ENCODE measurements at places on chromosomes 11 and 22.

DNA sequence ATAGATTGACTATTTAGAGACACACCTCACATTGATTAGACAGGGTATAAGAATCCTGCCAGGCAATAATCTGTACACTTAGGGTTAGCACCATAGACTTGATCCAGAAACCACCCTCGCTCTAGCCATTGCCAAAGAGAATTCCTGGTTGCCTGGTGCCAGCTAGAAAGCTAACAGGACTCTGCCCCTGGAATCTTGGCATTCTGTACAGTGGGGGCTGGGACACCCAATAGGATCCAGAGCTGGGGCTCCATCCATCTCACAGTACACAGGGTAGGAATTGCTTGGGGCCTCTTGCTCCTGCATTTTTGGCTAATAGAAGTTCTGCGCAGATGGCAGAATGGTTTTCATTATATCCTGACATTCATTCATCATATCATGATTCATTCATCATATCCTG lies 3.0 kb upstream of the APLNR start:
- no peak for DNase-seq

DNA sequence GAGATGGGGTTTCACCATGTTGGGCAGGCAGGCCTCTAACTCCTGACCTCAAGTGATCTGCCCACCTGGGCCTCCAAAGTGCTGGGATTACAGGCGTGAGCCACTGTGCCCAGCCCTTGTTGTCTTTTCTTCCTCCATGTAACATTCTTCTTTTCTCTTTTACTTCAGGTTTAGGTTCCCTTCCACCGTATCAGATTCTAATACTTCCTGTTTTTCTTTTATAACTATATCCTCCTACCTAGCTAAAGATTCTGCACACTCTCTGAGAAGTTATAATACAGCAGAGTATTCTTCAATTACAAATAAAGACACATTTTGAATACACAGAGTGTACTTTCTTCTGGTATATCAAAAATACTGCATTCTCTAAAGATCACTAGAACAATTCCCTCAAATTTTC lies 33.2 kb upstream of the GAB2 start:
- DNase-seq = no peak

DNA sequence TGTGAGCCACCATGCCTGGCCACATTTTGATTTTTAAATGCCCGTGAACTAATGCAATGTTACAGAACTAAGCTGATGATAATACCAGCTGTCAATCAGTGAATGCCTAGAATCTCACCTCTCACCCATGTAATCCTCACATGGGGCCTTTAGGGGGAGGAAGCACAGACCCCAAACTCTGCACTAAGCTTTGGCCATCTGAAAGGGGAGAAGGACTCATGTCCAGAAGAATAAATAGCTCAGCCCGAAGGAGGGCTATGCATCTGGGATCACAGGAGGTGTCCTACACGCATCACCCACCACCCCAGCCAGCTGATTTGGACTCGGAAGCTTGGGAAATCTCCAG lies 36.0 kb upstream of the YPEL1 start:
- no peak for DNase-seq

DNA sequence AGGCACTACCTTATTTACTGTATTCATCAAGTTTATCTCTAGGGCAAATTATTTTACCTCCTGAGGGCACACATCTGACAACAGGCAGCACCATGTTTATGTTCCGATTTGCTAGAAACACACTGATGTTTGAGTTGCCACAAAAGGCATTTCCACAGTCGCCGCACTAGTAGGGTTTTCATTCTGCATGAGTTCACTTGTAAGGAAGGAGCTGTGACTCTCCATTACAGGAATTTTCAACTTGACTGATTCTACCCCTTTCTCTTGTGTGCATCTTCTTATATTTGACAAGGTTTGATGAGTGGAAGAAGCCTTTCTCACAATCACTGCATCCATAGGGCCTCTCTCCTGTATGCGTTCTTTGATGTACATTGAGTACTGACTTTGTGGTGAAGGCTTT lies 455.9 kb upstream of the CNTN5 start:
- no peak for DNase-seq

DNA sequence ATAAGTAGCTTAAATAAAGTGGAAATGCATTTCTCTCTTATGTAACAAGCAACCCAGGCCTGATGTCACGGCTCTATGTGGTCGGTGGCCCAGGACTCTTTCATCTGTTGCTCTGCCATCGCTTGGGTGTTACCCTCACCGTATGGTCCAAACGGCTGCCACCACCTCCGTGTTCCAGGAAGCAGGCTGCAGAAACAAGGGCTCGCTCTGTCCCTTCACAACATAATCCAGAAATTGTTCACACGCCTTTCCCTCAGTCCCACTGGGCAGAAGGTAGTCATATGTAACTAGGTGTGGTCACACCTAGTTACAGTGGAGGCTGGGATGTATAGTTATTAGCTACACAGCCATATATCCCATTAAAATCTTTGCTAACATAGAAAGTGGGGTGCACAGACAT lies 421.0 kb downstream of the SOX6 start:
- no peak for DNase-seq

All from NCI-H1436 treated with DMSO at 0.1 percent for 48 hours (cell line).